IMR-90 (cell line): ENCODE measurements at places on chromosomes 4 and X.
A peak's percentile ranks its signal among the peaks of the same experiment; 100 is the strongest.

- no peak for DNase-seq
Observed at GRCh38 chr4:25535701-25536473, 119.8 kb upstream of the SLC34A2 start.

GRCh38 chrX:103175944-103176753 is 38.8 kb upstream of the BEX4 start:
- DNase-seq: peak; percentile 38

GRCh38 chrX:49316085-49316484 is 5.8 kb upstream of the GAGE12J start:
- DNase-seq: no peak

GRCh38 chr4:118833192-118833820 is 2.6 kb downstream of the SEC24D start:
- DNase-seq: no peak

GRCh38 chr4:185456131-185456530 is 15.4 kb downstream of the CCDC110 start:
- DNase-seq: no peak
